ENCODE measurements at places on chromosomes 7 and 10. TPM values are rescaled to one million over a fixed set of nuclear protein-coding genes. Genes with fewer than 3 reads are reported as not detected.

DNA sequence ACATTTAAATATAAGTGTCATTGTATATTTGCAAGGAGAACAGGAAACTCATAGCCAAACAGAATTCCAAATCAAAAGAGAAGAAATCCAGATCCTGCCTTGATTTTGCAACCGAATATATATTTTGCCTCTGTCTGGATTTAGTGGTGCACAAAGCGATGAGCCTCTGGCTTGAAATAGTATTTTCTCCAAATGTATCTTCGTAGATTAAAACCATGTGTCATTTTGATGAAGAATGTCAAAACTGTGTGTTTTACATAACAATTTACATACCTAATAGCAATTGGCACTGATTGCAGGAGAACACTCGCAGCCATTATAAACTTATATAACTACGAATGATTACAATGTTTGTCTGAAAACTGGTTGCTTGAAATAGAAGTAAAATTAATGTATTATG, 156.4 kb downstream of the ARID5B start:
- H3K36me3 ChIP-seq, result no peaks in the 10 kb centered on the region
- H3K27ac ChIP-seq, result no peak overlapping the region
- H3K4me3 ChIP-seq, result no peak overlapping the region
- DNase-seq, result no peak

GRCh38 chr7:25882151-25882773, 269.7 kb upstream of the NFE2L3 start:
- no peak for DNase-seq
- peaks cover 3% of the 10 kb centered on the region for H3K27me3 ChIP-seq
- no peak overlapping the region for H3K4me3 ChIP-seq
- no peaks in the 10 kb centered on the region for H3K4me1 ChIP-seq

GRCh38 chr7:46210467-46210866, 289.4 kb upstream of the IGFBP3 start:
- no peaks in the 10 kb centered on the region for H3K36me3 ChIP-seq
- no peak overlapping the region for H3K27ac ChIP-seq
- peaks cover 10% of the 10 kb centered on the region for H3K4me1 ChIP-seq

- H3K27me3 ChIP-seq, result no peaks in the 10 kb centered on the region
- peaks cover 3% of the 10 kb centered on the region for H3K4me1 ChIP-seq
- DNase-seq, result no peak
- no peak overlapping the region for H3K4me3 ChIP-seq
- H3K27ac ChIP-seq, result no peak overlapping the region
Measured at GRCh38 chr10:127145173-127145572, 51.2 kb downstream of the INSYN2A start.

DNA sequence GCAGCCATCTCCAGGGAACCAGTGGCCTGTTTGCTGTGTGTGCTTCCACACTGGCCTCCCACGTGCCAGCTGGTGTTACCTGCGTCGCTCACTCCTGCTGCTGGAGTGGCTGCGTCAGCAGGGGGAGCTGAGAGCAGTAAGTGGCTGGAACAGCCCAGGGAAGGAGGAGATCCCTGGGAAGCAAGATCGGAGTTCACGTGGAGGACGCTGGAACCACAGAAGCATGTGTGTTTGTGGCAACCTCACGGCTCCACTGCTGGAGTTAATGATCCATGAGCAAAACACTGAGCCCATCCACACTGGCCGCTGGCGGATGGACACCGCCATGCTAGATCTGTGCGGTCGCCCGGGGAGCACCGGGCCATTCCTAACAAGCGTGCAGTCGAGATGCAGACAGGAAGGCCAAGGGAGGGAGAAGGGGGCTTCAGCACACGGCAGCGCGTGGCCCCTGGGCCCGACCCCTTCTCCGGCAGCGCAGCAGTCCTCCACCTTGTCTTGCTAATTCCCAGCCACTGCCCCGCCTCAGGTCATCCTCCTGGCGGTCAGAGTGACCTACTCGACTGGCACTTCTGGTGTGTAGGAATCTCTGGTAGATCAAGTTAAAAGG, 68.5 kb upstream of the EEPD1 start:
- H3K4me3 ChIP-seq, result no peak overlapping the region

- DNase-seq, result no peak
- no peaks in the 10 kb centered on the region for H3K36me3 ChIP-seq
- no peak overlapping the region for H3K4me3 ChIP-seq
- no peaks in the 10 kb centered on the region for H3K4me1 ChIP-seq
- no peaks in the 10 kb centered on the region for H3K27me3 ChIP-seq
Measured at GRCh38 chr7:117216010-117216409, 106.8 kb downstream of the WNT2 start.

GRCh38 chr10:33134011-33134751, 176.2 kb upstream of the ITGB1 start:
- DNase-seq, result no peak
- H3K4me3 ChIP-seq, result no peak overlapping the region
- no peaks in the 10 kb centered on the region for H3K27me3 ChIP-seq
- no peaks in the 10 kb centered on the region for H3K4me1 ChIP-seq
- H3K36me3 ChIP-seq, result no peaks in the 10 kb centered on the region

- no peaks in the 10 kb centered on the region for H3K27me3 ChIP-seq
- DNase-seq, result no peak
- no peaks in the 10 kb centered on the region for H3K36me3 ChIP-seq
- H3K4me1 ChIP-seq, result no peaks in the 10 kb centered on the region
- no peak overlapping the region for H3K27ac ChIP-seq
Measured at GRCh38 chr7:101635484-101635883, 6.4 kb upstream of the MYL10 start.

DNA sequence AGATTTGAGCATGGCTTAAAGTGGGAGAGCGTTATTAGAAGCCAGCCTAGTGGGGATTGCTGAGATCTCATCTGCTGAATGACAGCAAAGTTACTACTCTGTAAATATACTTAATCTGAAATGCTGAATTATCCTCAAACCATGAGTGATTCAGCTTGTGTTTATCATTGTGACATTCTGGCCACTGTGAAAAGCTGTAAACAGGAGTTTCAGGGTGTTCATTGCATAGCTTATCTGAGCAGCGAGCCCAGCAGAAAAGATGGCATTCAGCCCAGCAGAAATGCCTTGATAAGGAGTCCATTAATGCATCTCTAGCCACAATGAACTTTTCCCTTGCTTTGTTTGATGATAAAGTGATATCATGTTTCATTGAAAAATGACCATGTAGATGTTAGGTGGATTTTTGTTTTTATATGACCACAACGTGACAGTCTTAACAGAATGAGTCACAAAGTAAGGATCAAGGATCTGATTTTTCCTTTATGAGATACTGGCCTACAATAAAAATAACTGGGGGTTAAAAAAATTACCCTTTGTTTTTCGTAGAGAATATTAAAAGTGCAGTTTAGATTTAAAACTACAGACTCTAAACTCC, 7.8 kb downstream of the TES start:
- no peaks in the 10 kb centered on the region for H3K36me3 ChIP-seq
- H3K27ac ChIP-seq, result no peak overlapping the region
- no peak overlapping the region for H3K4me3 ChIP-seq
- H3K27me3 ChIP-seq, result peaks cover 4% of the 10 kb centered on the region
- DNase-seq, result no peak

DNA sequence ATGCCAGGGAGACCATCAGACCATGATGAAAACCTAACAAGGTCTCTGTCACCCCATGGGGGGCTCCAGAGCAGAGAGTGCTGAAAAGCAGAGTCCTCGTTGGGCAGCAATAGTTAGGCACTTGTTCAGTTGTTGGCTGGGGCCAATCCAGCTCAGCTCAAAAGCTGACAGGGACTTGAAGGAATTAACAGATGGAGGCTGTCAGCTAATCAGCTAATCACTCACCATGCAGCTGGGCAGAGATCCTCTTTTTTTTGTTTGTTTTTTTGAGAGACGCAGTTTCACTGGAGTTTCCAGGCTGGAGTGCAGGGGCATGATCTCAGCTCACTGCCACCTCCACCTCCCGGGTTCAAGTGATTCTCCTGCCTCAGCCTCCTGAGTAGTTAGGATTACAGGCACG, 18.1 kb downstream of the CEP55 start:
- H3K27me3 ChIP-seq, result no peaks in the 10 kb centered on the region
- H3K4me3 ChIP-seq, result no peak overlapping the region
- H3K4me1 ChIP-seq, result no peaks in the 10 kb centered on the region
- H3K36me3 ChIP-seq, result peaks cover 25% of the 10 kb centered on the region
- DNase-seq, result no peak
- no peak overlapping the region for H3K27ac ChIP-seq

DNA sequence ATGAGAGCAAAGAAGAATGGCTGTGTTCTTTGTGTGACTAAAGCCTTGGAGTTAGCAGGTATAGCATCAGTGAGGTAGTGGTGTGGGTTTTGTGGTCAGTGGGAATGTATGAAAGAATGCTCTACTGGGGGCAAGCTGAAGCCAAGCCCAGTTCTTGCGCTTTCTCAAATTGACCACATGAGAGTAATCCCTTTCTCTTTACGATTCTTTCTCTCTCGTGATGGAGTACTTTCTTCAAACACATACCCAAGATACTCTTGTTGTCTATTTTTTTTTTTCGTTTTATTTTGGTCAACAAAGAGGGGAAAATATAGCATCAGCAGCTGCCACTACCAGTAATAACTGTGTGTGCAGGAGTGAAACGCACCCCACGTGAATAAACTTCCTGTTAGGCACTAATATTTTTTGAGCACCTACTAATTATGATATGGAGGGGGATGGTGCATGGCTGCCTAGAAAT, 8.4 kb upstream of the PANK1 start:
- H3K27ac ChIP-seq, result no peak overlapping the region
- DNase-seq, result no peak
- H3K27me3 ChIP-seq, result no peaks in the 10 kb centered on the region
- H3K36me3 ChIP-seq, result no peaks in the 10 kb centered on the region
- no peaks in the 10 kb centered on the region for H3K4me1 ChIP-seq
- no peak overlapping the region for H3K4me3 ChIP-seq

- H3K27me3 ChIP-seq, result no peaks in the 10 kb centered on the region
- peak overlapping the region; percentile 91 for H3K27ac ChIP-seq
- DNase-seq, result peak; percentile 77
- H3K4me3 ChIP-seq, result peak overlapping the region; percentile 88
Measured at GRCh38 chr10:121927318-121927840, 452 bp downstream of the ATE1 start.

GRCh38 chr7:53218730-53219504, 183.5 kb downstream of the POM121L12 start:
- peak; percentile 78 for DNase-seq
- peaks cover 25% of the 10 kb centered on the region for H3K27me3 ChIP-seq
- no peaks in the 10 kb centered on the region for H3K36me3 ChIP-seq

DNA sequence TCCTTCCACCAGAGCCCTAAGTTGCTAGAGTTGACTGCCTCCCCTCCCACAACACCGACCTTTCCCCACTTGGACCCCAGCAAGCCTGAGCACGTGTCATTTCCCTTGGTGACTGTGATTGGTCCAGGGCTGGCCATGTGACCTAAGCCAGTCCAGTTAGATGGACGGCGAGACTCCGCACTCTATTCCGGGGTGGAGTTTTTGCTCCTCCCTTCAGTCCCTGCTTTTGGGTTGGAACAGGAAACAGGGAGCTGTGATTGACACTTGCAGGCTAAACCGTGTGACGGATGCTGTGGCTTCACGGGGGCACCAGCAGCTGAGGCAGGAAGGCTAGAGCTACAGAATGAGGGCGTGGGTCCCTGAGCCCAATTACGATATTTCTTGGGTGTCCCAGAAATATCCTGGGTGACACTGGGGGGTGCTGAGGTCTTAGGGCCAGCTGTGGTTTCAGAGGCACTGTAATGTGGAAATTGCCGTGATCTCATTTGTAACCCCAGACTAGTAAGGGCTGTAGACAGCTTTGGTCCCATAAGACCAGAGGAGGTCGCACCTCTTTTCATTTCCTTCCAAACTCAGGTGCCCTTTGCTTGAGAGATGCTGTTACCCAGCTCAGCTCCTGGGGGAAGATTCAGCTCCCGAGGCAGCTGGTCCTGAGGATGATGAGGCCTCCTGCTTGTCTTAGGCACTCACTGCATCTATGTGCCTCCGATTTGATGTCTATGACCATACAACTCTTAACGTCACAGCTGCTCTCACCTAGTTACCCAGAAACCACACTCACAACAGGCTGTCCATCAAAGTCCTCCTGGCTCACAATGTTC, 102.7 kb upstream of the NPTX2 start:
- H3K4me3 ChIP-seq, result no peak overlapping the region
- no peak overlapping the region for H3K27ac ChIP-seq
- DNase-seq, result no peak
- no peaks in the 10 kb centered on the region for H3K36me3 ChIP-seq
- H3K4me1 ChIP-seq, result no peaks in the 10 kb centered on the region

GRCh38 chr7:63998549-63998948, at the start of gene ZNF722:
ZNF722 (plus strand) TSS chr7:63998849; CDS start chr7:63998962, 113 bp downstream.
- no peaks in the 10 kb centered on the region for H3K36me3 ChIP-seq
- no peak within 1 kb of the TSS for H3K4me3 ChIP-seq
- no peaks in the 10 kb centered on the region for H3K4me1 ChIP-seq
- H3K27ac ChIP-seq, result no peak within 1 kb of the TSS

- no peak overlapping the region for H3K4me3 ChIP-seq
- H3K27me3 ChIP-seq, result no peaks in the 10 kb centered on the region
- H3K4me1 ChIP-seq, result peaks cover 85% of the 10 kb centered on the region
- no peak overlapping the region for H3K27ac ChIP-seq
Measured at GRCh38 chr10:122176232-122177213, 94.6 kb upstream of the BTBD16 start.

DNA sequence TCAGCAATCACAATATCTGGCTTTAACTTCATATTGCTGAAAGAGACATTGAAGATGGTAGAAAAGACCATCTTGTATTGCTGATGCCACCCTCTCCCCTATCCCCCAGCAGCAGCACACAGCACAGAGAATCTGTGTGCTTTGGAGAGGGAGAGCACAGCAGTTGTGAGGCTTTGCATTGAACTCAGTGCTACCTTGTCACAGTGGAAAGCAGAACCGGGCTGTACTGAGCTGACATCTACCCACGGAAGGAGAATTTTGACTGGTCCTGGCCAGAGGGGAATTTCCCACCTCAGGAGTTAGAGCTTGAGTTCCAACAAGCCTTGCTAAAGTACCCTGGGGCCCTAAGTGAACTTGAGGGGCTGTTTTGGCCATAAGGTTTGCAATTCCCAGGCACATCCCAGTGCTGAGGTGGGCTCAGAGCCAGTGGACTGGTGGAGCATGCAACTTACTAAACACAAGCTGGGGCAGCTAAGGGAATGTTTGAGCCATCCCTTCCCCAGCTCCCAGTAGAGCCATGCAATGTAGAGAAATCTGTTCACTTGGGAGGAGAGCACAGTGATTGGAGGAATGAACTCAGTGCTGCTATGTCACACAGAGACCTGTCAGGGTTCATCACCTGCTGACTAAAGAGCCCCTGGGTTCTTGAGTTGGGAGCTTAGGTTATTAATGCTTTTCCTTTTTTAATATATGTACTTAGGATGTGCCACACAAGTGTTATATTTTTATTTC, 62.1 kb downstream of the OR13A1 start:
- H3K27me3 ChIP-seq, result no peaks in the 10 kb centered on the region
- H3K36me3 ChIP-seq, result no peaks in the 10 kb centered on the region
- no peak overlapping the region for H3K4me3 ChIP-seq
- DNase-seq, result no peak
- H3K27ac ChIP-seq, result no peak overlapping the region
- H3K4me1 ChIP-seq, result no peaks in the 10 kb centered on the region

GRCh38 chr10:114347791-114348190, 56.5 kb downstream of the AFAP1L2 start:
- H3K36me3 ChIP-seq, result no peaks in the 10 kb centered on the region
- no peaks in the 10 kb centered on the region for H3K27me3 ChIP-seq
- no peak overlapping the region for H3K27ac ChIP-seq
- no peak overlapping the region for H3K4me3 ChIP-seq
- DNase-seq, result no peak

- no peaks in the 10 kb centered on the region for H3K36me3 ChIP-seq
- H3K27me3 ChIP-seq, result no peaks in the 10 kb centered on the region
- peak overlapping the region; percentile 2 for H3K4me3 ChIP-seq
Measured at GRCh38 chr10:29635711-29636144, 957 bp upstream of the SVIL start.

Gene GPER1
- total RNA-seq, result 1.2 TPM

Gene NEUROG3
- total RNA-seq, result not detected

Gene UPK3B
- total RNA-seq, result not detected

Gene THSD7A
- 0.22 TPM for total RNA-seq

Gene UNCX
- total RNA-seq, result not detected

Gene AMPH
- total RNA-seq, result 22.8 TPM

Gene ATG9B
- total RNA-seq, result 1.8 TPM

Gene SEMA3A
- 134 TPM for total RNA-seq

All from neural progenitor cell (in vitro differentiated cells).